ENCODE measurements at places on chromosomes 7 and 10.

DNA sequence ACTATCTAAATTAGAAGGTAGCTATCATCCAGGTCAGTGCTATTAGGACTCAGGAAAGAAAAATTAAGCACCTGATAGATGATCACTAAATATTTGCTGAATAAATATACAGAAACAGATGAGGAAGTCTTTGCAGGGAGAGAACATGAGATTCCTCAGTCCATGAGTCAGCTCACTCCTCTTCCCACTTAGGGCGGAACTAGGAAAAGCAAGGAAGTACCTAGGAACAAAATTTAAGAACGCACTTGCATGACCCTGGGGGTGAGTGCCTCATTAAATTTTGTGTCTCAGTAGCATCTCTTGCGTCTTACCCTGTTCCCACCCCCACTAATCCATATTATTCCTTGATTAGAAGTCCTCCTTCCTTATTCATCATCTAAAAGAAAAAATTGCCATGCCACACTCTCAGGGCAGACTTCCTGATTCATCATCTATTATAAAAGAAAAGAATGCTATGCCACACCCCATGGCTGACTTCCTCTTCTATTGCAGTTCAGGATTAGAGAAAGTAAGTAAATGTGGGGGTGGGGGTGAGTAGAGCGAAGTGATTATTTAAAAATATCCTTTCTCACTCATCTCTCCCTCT is 208.8 kb downstream of the THSD7A start:
- no peak for DNase-seq

GRCh38 chr10:110032801-110033700 is 25.3 kb downstream of the ADD3 start:
- DNase-seq, result no peak

DNA sequence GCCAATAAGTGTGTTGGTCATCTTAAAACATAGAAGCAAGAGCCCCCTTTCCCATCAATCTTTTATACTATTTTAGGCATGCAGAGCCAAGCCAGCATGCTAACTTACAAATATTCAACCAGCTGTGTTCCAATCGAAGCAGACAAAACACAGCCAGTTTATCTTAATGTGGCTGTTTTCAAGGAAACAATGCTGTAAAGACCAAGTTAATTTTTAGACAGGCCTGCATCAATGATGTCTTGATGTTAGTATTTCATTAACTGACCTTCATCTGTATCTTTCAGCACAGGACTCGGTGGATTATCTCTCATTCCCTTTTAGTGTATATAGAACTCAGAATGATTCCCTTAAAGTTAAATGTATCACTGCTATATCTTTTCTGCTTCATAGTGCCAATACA is 262.0 kb upstream of the ZWINT start:
- no peak for DNase-seq

- DNase-seq, result no peak
These were observed 24.7 kb downstream of the EXOC6 start for GRCh38 chr10:92873029-92873428.

- no peak for DNase-seq
These were observed 765.6 kb upstream of the GHITM start for GRCh38 chr10:83373671-83374070.

DNA sequence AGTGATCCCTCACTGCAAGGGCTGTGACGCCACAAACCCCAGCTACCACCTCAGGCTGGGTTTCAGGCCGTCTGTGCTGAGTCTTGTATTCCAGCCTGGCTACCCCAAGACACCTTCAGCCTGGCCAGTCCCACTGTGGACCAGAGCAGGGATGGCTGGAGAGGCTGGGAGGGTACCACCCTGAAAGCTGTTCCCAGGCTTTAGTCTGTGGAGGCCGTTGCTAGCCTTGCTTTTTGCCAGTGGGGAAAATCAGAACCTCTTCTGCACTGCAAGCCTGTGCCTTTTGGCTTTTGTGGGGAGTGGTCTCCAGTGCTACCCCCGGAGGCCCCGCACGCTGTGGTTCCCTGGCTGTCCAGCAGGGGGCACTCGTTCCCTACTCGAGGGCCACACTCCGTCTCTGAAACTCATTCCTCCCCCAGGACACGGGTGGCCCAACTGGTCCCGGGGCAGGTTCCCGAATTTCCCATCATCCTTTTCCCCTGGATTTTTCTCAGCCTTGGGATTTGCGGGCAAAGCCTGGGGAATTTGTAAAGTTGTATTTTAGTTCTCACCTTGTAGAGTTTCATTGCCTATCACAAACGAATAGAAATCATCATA is 128.4 kb upstream of the BTBD16 start:
- peak; percentile 3 for DNase-seq

- no peak for DNase-seq
These were observed 36.9 kb upstream of the C10orf67 start for GRCh38 chr10:23381298-23382040.

DNA sequence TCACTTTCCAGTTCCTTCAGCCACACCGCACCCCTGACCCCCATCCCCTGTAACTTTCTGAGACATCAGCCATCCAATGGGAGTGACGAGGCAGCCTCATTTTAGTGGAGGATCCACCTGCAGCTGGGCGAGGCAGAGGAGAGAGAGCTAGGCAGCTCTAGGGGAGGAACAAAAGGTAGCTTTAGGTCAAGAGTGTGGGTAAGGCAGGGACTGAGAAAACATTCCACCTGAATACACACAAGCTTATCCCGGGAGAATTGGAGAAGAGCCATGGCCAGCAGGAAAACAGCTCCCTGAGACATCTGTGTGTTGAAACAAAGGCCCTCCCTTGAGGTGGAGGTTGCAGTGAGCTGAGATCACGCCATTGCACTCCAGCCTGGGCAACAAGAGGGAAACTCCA is 6.7 kb upstream of the KLRG2 start:
- DNase-seq, result no peak

Measured in NCI-H748 treated with DMSO at 0.1 percent for 48 hours (cell line).